HTR-8/SVneo (cell line): ENCODE measurements at places on chromosomes 4 and X.
A peak's percentile ranks its signal among the peaks of the same experiment; 100 is the strongest.

DNA sequence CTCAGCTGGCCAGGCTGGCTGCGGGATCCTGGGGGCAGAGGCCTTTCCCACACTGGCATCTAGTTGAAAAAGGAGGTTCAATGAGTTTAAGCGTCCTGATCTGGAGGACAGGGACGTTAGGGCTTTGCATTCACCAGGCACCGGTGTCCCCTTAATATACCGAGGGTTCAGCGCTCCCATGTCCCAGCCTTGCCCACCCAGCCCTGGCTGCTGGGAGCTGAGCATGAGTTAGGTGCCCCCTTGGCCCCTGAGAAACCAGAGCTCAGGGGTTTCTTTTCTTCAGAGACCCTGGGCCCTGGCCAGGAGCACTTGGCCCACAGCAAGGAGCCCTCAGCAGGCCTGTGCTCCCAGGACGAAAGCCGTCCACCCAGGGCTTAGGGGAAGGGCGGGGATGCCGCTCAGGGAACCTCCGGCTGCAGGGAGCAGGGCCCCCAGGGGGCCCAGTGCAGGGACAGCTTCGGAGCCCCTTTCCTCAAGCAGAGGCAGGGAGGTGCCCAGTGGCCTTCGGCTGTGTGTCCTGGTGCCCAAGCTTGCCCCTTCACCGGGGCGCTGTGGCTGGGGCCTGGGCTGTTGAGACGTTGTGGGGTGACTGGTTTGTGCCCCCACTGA lies 20.9 kb upstream of the DUSP9 start:
- no peak for DNase-seq

DNA sequence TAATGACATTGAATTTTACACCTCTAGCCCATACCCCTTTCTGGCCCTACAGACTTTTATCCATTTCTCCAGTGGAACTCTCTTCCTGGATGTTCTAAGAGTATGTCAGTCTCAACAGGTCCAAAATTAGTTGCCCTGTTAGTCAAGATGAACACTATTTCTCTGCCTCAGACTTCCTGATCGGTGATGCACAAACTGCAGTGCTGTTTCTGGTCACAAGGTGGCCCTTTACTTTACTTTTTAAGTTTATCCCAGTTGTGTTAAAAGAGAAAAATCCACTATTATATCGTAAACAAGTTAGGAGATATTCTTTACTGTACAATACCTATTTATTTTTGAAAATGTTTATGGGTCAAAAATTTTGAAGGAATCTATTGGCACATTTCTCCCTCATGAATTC lies 13.1 kb downstream of the TCEAL7 start:
- DNase-seq = no peak

DNA sequence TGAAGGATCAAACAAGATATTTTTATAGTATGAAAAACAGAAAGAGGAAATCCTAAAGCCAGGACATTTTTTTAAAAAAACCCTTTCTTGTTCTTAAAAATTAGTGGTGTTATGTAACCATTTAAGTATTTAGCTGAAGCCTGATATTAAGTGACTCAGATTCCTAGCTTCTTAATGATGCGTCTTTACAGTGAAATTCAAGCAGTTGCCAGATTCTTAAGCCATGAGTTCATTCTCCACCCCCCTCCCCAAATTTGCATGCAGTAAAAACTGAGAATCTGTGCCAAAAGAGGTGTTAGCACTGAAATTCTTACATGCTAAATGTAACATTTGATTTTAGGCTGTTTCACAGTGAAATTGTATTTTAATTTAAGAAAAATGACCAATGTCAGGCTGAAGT lies 180.8 kb downstream of the RAPGEF2 start:
- DNase-seq = peak; percentile 57

DNA sequence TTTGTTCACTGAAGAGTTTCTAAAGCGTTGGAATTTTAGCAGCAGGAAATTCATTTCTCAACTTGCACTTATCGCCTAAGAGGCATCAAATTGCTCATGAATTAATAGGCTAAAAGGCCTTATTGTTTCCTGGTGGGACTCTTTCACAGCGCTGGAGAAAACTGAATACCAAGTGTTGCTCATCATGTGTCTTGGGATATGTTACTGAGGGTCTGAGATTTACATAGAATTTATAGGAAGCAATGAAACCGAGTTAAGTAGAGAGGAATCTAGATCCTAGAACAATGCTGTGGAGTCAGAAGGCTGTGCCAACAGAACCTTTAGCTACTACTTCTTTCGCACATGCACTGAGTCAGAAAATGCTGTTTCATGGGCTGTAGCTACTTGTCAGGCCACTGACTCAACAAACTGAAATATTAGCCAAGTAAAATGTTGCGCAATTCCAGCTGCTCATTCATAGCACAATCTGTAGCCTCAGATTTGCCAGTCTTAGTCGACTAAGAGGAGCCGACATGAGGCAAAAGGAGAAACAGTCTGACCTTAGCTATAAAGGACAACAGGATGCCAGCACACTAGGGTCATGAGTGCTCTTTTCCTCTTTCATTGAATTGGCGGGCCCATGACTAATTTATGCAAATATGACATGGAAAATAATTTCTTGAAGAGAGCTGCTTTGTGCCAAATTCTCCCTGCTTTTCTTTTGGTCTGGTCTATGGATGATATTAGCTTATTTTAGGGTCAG lies 35.9 kb upstream of the CXCL8 start:
- DNase-seq = peak; percentile 23

GRCh38 chrX:43881410-43882293 lies 598 bp downstream of the MAOB start:
- DNase-seq = no peak

- DNase-seq = no peak
Observed at GRCh38 chr4:88960576-88960975, 96.4 kb downstream of the FAM13A start.

DNA sequence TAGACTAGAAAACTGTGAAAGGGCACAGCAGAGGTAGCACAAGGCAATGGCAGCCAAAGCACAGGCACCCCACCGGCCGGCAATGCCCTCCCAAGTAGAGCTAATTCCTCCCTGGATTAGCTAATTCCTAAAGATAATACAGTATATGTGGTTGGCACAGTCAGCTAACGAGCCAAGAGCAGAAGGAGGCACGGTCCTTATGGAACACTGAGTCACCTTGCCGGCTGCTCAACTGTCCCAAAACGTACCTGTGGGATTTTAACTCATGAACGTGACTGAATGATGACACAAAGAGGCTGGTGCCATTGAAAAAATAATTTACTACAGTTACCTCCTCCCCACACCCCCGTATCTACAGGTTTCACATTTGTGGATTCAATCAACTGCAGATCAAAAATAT lies 9.1 kb upstream of the FGFBP1 start:
- no peak for DNase-seq

- no peak for DNase-seq
Observed at GRCh38 chrX:105375816-105376215, 155.3 kb upstream of the TEX13A start.

DNA sequence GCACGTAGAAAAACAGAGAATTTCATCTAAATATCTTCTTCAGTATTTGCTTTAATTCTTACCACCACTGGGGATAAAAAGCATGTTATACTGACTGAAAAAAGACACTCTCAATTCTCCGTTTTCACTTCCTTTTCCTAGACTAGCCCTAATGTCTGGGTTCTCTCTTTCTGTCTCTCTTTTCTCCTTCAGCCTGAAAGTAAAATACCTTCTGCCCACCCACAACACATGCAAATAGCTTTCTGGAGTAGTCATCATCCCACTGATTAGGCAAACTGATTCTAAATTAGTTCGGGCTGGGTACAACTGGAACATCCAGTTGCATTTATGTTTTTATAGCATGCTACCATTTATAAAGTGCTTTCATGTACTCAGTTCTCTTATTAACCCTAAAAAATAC lies 142.4 kb upstream of the ANKRD50 start:
- DNase-seq = no peak

DNA sequence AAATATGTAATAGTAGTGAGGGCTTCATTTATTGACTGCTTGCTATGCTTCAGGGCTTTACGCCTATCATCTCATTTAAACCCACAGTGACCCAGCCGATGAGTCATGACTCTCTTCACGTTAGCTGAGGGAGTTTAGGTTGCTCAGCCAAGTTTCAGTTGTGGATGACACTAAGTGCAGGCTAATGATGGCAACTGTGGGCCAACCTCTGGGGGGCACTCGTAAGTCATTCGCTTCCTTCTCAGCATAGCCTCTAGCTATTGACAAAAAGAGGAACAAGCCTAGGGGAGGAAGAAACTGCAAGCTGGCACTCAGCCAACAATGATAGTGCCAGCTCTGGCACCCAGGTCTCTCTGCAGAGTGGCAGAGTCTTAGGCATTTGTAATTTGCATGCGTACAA lies 325.0 kb downstream of the ARHGAP10 start:
- no peak for DNase-seq

GRCh38 chr4:2944586-2945526 lies 18.4 kb downstream of the NOP14 start:
- no peak for DNase-seq

DNA sequence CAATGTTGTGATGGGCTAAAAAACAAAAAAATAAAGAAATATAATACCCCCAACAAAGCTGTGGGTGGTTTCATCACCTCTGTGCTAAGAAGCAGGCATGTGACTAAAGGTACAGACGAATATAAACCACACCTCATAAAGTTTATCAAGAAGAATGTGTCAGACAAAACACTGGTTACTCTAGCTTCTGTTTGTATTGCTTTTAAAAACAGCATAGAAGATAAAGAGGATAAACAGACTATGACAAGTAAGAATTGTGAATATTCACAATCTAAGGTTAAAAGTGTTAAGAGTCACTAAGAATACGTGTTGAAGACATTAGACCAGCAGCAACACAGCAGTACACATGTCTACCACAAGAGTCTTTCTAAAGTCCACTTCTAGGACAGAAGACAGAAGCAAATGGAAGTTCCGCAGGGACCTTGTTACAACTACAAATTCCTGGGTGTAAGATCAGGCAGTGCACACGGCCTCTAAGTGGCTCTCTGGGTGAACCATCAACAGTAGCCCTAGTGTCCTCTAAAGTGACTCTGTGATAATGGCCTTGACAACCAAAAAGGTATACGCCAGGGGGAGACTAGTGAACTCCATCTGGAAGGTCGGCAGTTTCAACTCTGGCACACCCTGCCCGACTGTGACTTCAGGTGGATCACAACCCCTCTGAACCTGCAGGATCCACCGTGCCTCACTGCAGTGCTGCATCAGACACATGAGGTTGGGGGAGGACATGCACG lies 8.3 kb upstream of the FGFBP2 start:
- no peak for DNase-seq

GRCh38 chr4:185265942-185266341 lies 56.5 kb downstream of the SNX25 start:
- peak; percentile 45 for DNase-seq

GRCh38 chr4:79155336-79155735 lies 170.5 kb downstream of the NAA11 start:
- no peak for DNase-seq
